Hippocampal formation (tissue), 2 donors: ENCODE measurements at places on chromosomes 7 and 10.

GRCh38 chr10:51272555-51272954 lies 198.3 kb downstream of the PRKG1 start:
- no peak for DNase-seq

GRCh38 chr7:17680943-17681351 lies 259.3 kb downstream of the SNX13 start:
- DNase-seq = peak; percentile 20

DNA sequence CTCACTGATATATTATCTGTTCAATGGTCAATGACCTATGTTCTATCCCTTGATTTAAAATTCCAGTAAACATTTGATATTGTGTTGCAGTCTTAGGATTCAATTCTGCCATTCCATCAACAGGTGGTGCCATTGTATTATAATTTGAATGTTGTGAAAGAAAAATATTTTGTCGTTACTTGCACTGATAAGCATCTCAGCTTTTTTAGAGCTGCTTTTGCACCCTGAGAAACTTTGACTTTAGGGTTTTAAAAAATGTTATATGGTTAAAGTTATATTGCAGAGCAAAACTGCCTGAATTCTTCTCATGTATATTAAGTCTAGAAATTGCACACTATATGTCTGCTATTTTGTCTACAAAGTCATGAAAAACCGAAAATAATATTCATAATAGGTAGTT lies 18.8 kb upstream of the MINDY3 start:
- DNase-seq = peak; percentile 48

GRCh38 chr7:74059681-74060588 lies 23.7 kb upstream of the LIMK1 start:
- no peak for DNase-seq

DNA sequence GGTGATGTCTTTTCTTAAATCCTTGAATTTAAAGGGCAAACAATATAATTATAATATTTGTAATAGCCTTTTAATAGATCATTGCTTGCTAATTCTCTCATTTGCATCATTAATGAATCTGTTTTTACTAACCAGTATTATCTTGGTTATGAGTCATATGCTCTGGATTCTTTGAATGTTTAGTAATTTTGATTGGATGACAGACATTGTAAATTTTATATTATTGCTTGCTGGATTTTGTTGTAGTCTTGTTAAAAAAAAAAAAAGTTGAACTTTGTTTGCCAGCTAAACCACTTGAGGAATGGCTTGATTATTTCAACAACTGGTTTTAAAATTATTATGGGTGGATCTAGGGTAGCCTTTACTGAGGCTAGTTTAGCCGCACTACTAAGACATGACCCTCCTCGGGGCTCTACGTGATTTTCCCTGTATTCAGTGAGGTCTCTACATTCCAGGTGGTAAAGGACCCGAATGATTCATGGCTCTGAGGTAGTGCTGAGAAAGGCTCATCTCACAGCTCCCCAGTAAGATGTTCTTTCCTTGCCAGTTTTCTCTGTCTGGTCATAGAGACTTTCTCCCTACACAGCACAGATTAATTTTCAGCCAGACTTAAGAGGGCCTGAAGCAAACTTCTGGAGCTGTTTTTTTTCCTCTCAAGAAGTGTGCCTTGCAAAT lies 8.5 kb downstream of the C10orf90 start:
- DNase-seq = no peak

DNA sequence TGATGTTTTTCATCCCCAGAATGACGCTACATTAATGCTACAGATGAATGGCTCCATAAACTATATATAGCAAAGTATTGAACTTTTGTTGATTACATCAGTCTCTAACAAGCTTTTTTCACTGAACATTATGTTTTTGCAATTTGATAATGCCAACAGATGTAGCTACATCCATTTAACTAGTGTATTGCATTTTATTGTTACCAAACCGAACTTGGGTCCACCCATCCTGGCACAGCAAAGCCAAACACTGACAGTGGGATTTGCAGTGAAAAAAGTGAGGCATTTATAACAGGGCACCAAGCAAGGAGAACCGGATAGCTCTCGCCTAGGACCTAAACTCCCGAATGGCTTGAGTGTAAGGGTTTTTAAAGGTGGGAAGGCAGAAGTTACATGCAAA lies 182.8 kb upstream of the TNS3 start:
- no peak for DNase-seq

GRCh38 chr7:98346515-98347069 lies 54.3 kb downstream of the BAIAP2L1 start:
- DNase-seq = no peak

DNA sequence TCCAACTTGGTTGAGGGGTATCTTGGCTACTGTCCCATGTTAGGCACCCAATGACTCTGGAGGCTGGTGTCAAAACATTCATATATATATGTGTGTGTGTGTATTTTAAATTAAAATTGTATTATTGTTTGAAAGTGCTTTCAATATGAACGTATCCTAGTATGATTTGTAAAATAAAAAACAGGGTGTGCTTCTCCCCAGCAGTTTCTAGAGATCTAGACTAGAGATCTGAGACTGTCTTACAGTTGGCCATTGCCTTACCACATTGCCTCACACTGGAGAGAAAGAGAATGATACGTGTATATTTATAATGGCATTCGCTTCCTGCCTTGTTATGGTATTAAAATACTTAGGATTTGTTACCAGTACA lies 1.2 kb downstream of the BAG3 start:
- peak; percentile 60 for DNase-seq
